ENCODE measurements at places on chromosomes 11 and 22. TPM values are rescaled to one million over a fixed set of nuclear protein-coding genes. Genes with fewer than 3 reads are reported as not detected.

Gene GRIA4
- not detected for total RNA-seq

Gene LRRC56
- total RNA-seq: 0.55 TPM

Gene TSPAN32
- not detected for total RNA-seq

Gene MS4A1
- total RNA-seq: not detected

Gene ANGPTL5
- not detected for total RNA-seq

Gene MS4A15
- total RNA-seq: not detected

Gene HEPN1
- total RNA-seq: not detected

Gene OR10D3
- total RNA-seq: not detected

Gene PAMR1
- total RNA-seq: not detected

Gene BTBD18
- total RNA-seq: not detected

Gene MFNG
- 3.0 TPM for total RNA-seq

All from A549 treated with CpdA at 1 μM for 4 hours (cell line).